ENCODE measurements at places on chromosomes 5 and 9.

GRCh38 chr5:14240359-14240758 lies 97.2 kb downstream of the TRIO start:
- DNase-seq = no peak

GRCh38 chr5:135238622-135239452 lies 160.2 kb downstream of the MACROH2A1 start:
- no peak for DNase-seq

DNA sequence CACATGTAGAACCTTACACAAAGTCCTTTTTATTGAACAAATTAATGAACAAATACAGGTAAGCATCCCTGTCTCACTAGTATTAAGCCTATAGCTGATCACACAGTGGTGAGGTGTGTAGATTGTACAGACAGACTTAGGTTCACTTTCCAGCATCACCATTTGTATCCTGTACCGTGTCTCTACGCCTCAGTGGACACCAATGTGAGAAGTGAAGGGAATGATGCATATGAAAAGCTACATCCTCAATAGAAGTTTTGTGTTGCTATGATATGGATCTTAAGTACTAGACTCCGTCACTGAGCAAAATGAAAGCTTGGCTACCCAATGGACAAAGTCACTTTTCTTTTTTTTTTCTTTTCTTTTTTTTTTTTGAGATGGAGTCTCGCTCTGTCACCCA lies 46.6 kb downstream of the UGCG start:
- no peak for DNase-seq

DNA sequence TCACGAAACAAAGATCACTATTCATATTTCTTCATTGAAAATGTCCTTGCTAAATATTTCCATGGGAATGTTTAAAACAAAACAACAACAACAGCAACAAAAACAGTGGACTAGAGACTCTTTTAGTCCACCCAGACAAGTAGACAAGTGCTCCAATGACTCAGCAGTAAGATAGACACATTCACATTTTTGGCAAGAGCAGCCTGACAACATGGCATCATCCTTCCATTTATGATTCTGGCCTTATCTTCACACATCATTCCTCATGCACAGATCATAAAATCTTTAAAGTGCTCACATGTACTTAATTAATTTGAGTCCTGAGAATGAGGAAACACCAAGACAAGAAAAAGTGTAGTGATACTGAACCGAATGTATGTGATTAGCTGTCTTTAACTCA lies 132.6 kb upstream of the PDE4D start:
- DNase-seq = no peak

GRCh38 chr9:108039493-108039892 lies 549.9 kb upstream of the KLF4 start:
- no peak for DNase-seq

- no peak for DNase-seq
These were observed 85.9 kb downstream of the ACTBL2 start for GRCh38 chr5:57396701-57397100.

DNA sequence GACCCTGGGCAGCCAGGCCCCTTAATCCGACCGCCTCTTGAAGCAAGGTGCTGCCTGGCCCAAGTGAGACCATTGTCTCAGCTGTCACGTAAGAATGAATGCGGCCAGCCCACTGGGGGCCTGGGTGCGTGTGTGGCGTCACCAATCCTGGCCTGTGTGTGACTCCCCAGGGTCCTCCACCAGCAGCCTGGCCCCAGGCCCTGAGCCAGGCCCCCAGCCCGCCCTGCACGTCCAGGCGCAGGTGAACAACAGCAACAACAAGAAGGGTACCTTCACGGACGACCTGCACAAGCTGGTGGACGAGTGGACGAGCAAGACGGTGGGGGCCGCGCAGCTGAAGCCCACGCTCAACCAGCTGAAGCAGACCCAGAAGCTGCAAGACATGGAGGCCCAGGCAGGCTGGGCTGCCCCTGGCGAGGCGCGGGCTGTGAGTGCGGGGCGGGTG lies 124.2 kb downstream of the WNK2 start:
- DNase-seq = no peak

- DNase-seq = no peak
These were observed 301.2 kb upstream of the TYRP1 start for GRCh38 chr9:12391839-12392509.

- DNase-seq = no peak
These were observed 8.0 kb upstream of the PCA3 start for GRCh38 chr9:76756268-76756640.

GRCh38 chr5:140148508-140148907 lies 22.8 kb downstream of the IGIP start:
- DNase-seq = no peak

DNA sequence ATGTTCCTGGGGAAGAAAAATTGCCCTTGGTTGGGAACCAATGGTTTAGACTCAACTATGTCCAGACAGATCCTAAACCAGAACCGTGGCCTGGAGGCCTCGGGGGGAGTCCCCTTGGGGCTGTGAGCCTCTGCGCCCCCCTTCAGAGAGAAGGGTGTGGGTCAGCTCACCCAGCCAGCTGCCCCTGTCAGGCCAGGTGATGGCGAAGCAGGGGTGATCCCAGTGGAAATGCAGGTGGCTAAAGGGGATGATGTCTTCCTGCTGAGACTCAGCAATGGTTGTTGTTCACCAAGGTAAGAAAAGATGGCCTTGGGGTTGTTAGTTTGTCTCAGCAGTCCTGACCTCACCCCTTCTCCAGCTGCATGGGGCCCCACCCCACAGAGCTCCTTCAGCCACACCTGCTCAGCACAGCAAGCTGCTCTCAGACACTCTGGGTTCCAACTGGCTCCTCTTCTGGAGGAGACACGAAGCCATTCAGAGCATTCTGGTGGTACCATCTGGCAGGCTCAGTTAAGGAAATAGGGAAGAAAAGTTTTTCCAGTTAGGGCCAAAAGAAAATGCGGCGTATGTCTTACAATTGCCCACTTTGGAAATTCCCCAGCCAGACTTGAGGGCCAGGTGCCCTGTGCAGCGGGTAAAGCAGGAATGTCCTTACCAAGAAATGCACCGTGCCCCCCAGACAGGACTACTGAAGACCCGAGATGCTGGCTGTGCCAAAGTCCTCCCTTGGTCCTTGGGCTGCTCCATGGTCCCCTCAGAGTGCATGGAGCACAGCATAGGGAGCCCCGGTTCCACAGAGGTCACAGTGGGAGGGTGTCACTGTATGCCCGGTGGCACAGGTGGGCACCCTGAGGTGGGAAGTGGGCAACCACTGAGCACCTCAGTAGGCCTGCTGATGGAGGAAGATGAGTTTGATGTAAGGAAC lies 90.2 kb downstream of the NSUN2 start:
- DNase-seq = no peak

DNA sequence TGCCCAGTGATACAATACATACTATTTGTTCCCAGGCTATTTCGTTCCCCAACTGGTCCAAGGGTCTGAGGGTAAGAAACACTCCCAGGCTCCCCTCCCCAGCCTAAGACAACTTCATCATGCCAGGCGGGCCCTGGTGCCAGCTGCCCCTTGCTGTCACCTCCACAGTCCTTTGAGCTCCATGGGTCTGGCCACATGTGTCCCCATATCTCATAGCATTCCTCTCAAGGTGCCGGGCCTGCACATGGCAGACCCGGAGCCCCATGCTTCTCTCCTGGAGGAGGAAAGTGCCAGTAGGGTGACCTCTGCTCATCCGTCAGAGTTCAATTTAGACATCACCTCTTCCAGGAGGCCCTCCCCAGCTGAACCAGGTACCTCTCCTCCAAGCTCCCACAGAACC lies 120.5 kb downstream of the C5orf15 start:
- DNase-seq = no peak

- DNase-seq = no peak
These were observed 140.5 kb upstream of the TARS1 start for GRCh38 chr5:33300209-33300742.

DNA sequence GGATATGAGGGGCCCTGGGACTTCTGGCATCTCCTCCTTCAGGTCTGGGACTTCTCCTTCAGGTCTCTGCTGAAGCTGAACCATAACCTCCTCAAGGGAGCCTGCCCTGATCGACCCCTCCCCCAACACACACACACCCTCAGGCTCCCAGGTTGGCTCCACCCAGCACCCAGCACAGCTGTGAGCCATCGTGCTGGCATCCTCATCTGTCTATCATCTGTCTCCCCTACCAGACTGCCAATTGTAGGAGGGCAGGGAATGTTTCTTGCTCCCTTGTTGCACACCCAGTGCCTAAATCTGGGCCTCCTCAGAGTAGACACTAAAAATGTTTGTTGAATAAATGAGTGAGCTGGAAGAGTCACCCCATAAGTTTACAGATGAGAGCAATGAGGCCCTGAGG lies 71.4 kb downstream of the LRSAM1 start:
- DNase-seq = no peak

DNA sequence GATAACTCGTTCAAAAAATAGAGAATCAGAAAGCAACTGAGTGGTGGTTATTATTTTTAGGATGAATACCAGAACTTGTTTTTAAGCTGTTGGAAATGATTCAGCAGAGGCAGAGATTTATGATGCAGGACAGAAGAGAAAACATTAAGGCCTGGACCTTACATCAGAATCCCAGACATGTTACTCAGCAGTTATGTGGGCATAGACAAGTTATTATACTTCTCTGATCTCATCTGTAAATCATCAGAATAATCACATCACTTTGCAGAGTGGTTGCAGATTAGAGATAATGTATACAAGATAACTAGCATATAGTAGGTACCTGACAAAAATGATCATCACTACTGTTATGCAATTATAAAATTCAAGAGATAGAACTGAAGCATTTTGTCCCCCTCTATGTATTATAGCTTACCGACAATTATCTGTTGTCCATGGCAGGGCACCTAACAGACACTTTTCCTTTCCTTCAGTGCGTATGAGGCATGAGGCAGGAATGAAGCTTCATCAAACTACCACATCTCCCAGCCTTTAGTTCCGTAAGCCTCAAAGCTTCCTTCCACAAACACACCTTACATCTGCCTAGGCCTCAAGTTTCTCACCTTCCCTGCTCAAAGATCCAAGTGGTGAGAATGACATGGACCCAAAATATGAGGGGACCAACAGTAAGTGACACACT lies 165.9 kb downstream of the DENND1A start:
- DNase-seq = no peak

GRCh38 chr5:40570408-40571129 lies 109.1 kb upstream of the PTGER4 start:
- no peak for DNase-seq

GRCh38 chr5:75620184-75620959 lies 9.1 kb downstream of the ANKDD1B start:
- no peak for DNase-seq

DNA sequence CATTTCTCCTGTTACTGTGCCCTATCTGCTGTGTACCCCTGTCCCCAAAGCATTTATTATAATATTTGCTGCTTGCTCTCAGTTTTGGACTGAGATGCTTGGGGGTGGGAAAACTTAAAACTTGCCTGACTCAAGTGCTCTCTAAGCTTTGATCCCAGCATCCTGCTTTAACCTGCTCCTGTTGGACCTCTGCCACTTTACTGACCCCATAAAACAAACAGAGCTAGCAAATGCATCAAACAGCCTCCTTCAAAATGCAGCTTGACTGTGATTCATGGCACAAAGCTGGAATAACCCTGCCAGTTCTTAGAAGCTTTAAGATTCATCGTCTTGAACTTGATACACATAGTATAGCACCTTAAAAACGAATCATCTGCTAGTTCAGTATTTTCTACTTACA lies 212.5 kb downstream of the DEPDC1B start:
- DNase-seq = no peak

DNA sequence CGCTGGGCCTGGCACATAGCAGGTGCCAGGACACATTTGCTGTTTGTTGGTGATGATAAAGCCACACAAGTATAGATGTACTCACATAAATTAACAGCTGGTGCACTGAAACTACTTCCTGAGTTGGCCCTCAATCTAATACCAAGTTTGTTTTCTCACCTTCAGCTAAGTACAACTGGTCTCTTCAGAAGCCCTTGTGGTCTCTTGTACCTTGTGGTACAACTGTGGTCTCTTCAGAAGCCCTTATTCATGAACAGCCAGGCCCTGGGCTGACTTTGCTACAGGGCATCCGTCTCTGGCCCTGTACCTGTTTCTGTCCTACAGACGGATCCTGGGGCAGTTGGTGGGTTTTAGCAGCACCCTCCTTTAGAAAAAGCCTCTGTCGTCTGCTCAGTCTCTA lies 81.5 kb downstream of the DAB2IP start:
- DNase-seq = no peak

DNA sequence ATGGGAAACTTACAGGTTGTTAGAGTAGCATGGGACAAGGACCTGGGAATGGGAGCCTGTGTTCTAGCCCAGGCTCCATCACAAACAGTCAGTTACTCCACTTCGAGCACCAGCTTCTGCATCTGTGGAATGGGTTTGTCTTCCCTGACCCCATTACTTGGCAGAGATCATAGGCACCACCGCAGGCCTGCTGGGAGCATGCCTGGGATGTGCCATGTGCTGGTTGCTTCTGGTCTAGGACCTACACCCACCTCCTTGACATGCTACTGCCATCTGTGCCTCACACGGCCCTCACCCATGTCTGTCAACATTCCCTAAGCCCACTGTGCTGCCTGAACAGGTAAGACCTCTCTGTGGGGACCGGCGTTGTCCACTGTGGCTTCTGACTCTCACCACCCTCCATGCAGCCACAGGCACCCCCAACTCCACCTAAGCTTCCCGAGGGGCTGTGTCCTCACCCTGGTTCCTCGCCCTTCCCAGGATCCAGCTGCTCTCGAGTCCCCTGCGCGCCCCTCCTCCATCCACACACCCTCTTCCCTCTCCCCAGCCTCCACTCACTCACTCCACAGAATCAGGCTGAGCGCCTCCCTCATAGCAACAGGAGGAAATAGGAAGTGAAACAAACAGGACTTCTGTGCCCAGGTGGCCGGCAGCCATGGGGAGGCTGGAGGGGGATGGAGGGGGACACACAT lies 85.9 kb upstream of the FAM120A start:
- DNase-seq = no peak
